Body of pancreas (tissue), 4 donors: ENCODE measurements at places on chromosomes 4 and X. TPM values are rescaled to one million over a fixed set of nuclear protein-coding genes. Genes with fewer than 3 reads are reported as not detected.

Gene CABS1
- total RNA-seq, result not detected

Gene GPR173
- total RNA-seq, result 0.66 TPM

- DNase-seq, result no peak
- H3K36me3 ChIP-seq, result no peaks in the 10 kb centered on the region
- no peak overlapping the region for H3K4me3 ChIP-seq
- peaks cover 8% of the 10 kb centered on the region for H3K27me3 ChIP-seq
- H3K27ac ChIP-seq, result no peak overlapping the region
- H3K4me1 ChIP-seq, result peaks cover 7% of the 10 kb centered on the region
Observed at GRCh38 chr4:169770416-169770815, 12.7 kb upstream of the HPF1 start.

DNA sequence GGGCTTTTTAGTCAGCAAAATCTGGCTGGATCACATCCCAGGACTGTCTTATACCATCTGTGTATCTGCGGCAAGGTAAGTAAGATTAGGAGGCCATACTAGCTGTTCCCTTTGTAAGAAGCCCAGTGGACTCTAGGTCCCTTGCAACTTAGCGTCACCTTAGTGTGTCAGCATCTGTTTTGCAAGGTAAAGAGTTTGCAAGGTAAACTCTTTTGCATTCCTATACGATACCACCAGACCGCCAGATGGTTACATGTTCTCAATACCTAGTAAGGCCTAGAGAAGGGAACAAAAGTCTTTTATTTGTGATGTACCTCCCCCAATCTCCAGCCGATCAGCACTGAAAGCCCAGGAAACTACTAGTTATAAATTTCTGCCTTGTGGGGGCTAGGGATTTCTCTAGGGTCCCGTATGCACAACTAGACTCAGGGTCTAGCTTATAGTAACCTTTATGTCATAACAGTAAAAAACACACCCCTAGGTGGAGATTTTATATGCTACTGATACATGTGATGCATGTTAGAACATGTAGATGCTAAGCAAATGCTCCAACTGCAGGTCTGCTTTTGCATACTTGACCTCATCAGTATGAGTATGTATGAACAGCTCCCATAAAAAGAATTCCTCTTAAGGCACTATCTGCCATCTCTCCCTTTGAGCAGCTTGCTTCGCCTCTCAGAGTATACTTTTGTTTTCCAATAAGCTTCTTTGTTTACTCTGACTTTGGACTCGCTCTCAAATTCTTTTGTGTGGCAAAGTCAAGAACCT, 78.4 kb downstream of the KCNIP4 start:
- no peak overlapping the region for H3K27ac ChIP-seq
- H3K4me3 ChIP-seq, result no peak overlapping the region
- no peak for DNase-seq
- no peaks in the 10 kb centered on the region for H3K4me1 ChIP-seq
- no peaks in the 10 kb centered on the region for H3K27me3 ChIP-seq
- H3K36me3 ChIP-seq, result no peaks in the 10 kb centered on the region

GRCh38 chr4:180197471-180197870, 2045.7 kb upstream of the TENM3 start:
- no peak overlapping the region for H3K4me3 ChIP-seq
- no peaks in the 10 kb centered on the region for H3K27me3 ChIP-seq
- no peak for DNase-seq
